ENCODE measurements at places on chromosomes 7 and 10.

DNA sequence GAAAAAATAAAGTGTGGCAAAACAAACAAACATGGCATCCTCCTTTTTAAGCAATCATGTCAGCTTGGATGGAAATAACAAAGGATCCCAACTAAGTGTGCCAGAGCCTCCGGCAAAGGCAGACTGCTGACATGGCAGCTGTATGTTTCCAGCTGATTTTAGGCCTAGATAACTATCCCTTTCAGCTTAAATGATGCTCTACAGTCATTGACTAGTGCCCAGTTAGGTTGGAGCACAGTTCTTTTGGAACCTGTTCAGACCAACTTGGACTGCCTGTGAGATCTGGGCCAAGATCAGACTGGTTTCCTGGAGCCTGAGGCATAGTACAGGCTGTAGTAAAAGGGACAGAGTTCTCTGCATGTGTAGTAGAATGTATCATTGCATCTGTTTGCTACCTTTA, 128.7 kb downstream of the DYNC1I1 start:
- no peak for DNase-seq

GRCh38 chr7:22296916-22297315, 60.0 kb downstream of the RAPGEF5 start:
- DNase-seq = no peak

- no peak for DNase-seq
Measured at GRCh38 chr7:35752742-35753141, 48.1 kb upstream of the SEPTIN7 start.

GRCh38 chr10:93267521-93267920, 193.8 kb downstream of the CYP26A1 start:
- DNase-seq = no peak

DNA sequence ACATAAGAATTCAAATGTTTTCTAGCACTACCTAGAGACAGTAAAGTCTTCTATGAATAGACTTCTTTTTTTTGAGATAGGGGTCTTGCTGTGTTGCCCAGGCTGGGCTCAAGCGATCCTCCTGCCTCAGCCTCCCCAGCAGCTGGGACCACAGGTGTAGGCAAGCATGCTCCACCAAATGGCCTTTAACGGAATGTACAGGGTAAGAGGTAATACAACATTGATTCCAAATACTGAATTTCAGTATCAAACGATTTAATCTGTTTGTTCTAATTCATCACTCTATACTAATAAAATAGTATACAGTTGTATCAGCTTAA, 55.8 kb upstream of the NCAPG2 start:
- DNase-seq = no peak

GRCh38 chr10:91111060-91111459, 109.4 kb upstream of the PCGF5 start:
- no peak for DNase-seq

GRCh38 chr7:80319461-80319860, 184.8 kb downstream of the GNAI1 start:
- DNase-seq = no peak

GRCh38 chr7:78399033-78399769, 600.6 kb downstream of the PHTF2 start:
- no peak for DNase-seq

DNA sequence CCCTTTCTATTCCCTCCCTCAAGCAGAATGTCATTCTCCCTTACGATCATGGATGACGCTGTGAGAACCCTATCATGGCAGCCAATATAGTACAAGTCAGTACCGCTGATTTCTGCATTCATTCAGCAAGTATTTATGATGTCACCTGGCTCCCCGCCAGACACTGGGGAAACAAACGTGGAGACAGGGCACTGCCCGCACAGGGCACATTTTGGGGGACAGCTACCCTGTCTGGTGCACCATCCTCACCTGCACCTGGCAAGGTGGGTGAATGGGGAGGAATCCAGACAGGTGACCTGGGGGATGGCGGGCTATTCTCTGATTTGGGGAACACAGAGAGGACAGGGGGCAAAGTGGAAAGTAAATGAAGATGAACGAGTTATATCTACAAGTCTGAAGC, 28.4 kb downstream of the MKI67 start:
- no peak for DNase-seq

DNA sequence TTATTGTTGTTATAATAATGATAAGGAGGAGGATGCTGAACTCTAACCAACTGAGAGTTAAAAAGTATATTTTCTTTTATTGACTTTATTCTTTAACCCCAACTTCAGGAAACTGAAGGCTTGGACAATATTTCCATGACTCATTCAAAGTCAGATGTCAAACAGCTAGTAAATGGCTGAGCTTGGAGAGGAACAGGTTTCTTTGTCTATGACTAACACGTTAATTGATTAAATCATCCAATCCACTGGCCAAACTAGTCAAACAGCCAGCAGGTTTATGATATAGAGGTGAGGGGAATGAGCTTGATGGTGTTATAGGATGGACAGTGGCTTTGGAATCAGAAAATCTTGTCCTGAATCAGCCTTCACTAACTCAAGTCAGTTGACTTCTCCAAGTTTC, 119.1 kb upstream of the WDR11 start:
- DNase-seq = no peak

- DNase-seq = no peak
Measured at GRCh38 chr10:103646304-103646703, 152.8 kb downstream of the NEURL1 start.

DNA sequence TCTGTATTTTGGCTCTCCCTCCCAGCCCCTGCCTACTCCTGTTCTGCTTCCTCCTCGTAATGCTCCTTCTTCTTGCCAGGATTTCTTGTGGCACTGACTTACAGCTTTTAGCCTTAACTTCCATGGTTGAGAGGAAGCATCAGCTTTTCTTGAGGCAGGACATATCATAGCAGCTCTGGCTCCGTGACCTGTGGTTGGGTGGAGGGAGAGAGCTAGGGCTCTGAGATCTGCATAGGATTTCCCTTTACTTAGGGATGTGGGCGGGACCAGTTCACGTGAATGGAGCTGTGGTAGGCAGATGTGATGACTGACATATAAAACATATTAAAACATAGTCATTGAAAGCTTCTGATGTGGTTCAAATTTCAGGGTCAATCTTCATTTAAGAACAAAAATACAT, 10.6 kb upstream of the RAB11FIP2 start:
- DNase-seq = no peak

DNA sequence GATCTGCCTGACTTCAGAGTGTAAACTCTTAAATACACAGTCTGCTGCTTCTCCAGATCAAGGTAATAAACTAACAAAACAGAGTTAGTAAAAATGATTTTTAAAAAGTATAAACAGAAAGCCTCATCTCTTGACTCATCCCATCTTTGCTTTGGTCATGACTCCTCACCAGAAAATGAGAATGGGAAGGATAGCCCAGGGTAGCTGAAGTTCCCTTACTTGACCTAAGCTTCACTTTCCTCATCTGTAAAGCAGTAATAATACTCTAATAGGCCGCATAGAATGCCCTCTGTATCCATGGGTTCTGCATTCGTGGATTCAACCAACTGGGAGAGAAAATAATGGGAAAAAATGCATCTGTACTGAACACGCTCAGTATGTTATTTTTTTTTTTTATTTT, 11.3 kb upstream of the SLC25A28 start:
- DNase-seq = no peak

Data from activated naive CD4-positive, alpha-beta T cell (primary cell).